ENCODE measurements at places on chromosomes 7 and 10. TPM values are rescaled to one million over a fixed set of nuclear protein-coding genes. Genes with fewer than 3 reads are reported as not detected.

DNA sequence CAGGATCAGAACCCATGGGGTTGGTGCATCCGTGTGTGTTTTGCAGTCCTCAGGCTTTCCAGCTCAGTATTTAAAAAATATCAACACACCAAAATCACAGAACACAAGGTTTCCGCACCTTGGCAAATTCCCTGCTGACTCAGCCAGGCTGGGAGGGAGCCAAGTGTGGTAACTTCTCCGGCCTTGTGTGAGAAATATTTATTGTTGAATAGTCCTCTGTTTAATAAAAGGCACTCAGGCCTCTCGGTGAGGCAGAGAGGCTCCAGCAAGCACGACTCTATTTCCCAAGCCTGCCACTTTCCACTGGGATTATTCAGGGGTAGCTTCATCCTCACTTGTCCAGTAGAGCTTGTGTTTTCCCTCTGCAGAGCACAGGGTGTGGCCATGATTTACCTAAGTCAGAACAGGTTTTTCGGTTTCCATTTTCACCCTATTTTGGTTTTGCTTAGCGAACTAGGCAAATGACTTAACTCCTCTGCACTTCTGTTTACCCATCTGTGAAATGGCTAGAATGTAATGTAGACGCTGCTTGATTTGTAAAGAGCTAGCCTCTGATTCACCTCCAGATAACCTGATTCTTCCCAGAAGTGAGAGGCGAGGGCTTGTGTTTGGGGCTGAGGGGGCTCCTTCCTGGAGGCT is 13.0 kb upstream of the CHST15 start:
- DNase-seq = peak; percentile 80

DNA sequence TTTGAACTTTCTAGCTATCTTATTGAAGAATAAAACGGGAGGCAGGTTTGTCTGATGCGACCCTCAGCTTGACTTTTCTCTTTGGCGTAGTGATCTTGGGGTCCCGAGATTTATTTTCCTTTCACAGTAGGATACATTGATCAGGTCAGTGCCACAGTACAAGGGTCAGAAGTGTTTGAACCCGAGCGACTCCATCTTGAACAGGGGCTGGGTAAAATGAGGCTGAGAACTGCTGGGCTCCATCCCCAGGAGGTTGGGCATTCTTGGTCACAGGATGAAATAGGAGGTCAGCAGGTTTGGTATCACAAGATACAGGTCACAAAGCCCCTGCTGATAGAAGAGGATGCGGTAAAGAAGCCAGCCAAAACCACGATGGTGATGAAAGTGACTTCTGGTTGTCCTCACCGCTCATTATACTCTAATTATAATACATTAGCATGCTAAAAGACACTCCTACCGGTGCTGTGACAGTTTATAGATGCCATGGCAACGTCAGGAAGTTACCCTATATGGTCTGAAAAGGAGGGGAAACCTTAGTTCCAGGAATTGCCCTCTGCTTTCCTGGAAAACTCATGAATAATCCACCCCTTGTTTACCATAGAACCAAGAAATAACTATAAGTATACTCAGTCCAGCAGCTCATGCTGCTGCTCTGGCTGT is 3.0 kb upstream of the TECPR1 start:
- DNase-seq = no peak

DNA sequence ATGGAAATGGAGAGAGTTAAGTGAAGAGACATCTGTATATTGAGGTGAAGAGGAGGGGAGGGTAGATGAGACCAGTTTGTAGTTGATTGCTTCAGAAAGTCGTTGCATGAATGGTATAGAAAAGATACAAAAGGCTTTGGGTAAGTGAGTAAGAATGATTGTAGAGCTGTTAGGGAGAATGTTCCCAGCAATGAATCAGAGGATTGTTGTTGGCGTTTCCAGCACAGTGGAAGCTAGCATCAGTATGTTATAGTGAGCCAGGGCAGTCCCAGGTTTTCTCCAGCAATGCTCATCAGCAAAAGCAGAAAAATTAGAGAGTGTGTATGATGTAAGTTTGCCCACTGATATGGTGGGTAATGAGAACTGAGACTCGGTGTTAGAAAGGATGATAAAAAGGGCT is 15.4 kb upstream of the CDK6 start:
- no peak for DNase-seq

DNA sequence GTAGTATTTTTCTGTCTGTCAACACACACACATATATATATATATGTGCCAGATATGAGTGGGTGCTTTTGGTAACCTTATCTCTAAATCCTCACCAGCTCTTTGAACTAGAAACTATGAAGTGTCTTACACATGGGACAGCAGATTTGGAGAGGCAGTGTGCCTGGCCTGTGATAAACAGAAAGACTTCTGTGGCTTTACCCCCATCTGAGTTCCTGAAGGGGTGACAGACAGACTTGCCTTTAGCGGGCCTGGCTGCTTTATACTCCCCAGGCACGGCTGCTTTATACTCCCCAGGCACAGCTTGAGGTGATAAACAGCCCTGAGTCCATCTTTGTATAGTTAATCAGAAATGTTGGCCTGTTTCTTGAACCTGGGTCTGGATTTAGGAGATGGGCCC is 5.6 kb downstream of the BAG3 start:
- DNase-seq = no peak

DNA sequence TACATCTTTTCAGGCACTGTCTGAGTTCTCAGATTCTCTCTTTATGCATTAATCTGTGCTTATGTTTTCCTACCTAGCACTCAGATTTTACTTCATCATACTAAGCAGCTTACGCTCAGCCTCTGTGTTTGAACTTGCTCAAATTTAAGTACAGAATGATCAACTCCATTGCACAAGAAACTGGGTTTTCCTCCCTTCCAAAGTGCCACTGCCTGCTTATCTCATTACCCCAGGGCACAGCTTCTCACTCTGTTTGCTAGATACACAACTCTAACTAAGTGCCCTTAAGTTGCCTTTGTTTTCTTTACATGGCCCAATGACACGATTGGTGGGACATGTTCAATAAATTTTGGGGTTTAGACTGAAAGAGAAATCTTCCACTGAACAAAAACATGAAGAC is 267.7 kb downstream of the GFRA1 start:
- no peak for DNase-seq

Gene VAX1
- not detected for total RNA-seq

- no peak for DNase-seq
These were observed 5.9 kb downstream of the GCK start for GRCh38 chr7:44183386-44183785.

GRCh38 chr7:40753455-40753854 is 618.6 kb downstream of the SUGCT start:
- no peak for DNase-seq

DNA sequence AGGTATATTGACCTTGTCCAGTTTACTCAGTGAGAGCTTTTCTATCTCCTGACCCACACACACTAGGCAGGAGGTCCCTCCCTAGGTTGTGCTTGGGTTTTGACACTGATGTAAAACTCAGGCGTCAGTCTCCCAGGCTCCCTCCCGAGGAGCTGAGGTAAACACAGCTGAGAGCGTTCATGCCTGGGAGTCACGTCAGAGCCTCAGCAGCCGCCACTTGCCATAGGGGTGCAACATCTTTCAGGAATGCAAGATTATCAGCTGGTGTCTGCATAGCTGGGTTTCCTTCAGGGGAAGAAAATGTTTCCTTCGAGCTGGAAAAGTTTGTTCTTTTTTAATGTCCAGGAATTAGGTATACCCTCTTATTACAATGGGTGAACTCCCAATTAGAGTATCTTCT is 70.6 kb downstream of the FGFR2 start:
- DNase-seq = no peak

DNA sequence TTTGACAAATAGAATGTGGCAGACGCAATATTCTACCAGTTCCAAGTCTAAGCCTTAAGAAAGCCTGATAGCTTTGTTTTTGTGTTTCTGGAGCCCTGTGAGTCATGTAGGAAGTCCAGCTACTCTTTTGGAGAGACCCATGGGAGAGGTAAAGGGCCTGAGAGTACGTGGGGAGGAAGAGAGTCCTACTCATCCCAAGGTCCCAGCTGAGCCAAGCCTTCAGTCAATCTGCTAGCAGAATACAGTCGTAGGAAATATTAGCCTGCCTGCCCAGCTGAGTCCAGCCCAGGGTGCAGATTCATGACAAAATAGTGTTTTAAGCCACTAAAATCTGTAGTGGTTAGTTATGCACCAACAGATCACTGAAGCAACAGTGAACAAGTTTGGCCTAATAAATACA is 9.0 kb upstream of the GNA12 start:
- DNase-seq = no peak

DNA sequence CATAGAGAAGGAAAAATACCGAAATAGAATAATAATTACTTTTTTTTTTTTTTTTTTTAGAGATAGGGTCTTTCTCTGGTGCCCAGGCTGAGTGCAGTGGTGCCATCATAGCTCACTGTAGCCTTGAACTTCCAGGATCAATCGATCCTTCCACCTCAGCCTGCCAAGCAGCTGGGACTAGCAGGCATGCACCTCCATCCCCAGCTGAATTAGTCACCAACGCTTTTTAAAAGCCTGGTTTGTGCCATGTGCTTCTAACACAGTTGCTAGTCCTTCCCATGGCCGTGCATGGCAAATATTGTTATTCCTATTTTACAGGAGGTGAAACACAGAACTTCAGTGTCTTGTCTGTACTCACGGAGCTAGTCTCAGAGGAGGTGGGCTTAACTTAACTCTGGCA is 23.2 kb downstream of the LYZL2 start:
- no peak for DNase-seq

DNA sequence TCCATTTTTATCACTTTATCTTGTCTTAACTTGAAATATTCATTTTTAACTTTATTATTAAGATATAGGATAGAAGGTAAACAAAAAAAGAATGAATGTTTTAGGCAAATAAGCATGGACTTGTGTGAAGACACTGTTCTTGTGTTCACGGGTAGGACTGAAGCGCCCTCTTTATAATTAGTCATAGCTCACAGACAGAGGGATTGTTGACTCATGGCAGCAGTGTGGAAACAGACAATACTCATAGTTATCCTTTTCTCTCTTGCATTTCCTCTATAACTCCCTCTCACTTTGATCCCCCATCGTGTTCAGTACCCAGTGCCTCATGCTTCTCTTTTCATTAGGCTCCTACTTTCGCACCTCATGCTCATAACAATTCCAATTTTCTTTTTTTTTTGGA is 731.8 kb downstream of the PHTF2 start:
- DNase-seq = no peak

DNA sequence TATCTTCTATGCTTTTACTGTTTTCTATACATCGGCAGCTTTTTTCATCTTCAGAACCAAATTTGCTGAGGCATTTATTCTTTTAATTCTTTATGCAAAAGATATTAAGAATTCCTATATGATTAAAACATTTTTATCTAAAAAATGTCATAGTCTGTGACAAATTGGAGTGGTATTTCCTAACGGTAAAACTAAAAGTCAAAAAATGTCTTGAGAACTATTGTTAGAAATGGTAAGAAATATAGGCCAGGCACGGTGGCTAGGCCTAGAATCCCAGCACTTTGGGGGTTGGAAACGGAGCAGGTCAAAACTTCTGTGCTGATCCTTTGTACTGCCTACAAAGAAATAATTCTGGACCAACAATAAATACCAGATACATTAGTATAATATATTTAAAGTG is 57.7 kb upstream of the PRR15 start:
- DNase-seq = no peak

DNA sequence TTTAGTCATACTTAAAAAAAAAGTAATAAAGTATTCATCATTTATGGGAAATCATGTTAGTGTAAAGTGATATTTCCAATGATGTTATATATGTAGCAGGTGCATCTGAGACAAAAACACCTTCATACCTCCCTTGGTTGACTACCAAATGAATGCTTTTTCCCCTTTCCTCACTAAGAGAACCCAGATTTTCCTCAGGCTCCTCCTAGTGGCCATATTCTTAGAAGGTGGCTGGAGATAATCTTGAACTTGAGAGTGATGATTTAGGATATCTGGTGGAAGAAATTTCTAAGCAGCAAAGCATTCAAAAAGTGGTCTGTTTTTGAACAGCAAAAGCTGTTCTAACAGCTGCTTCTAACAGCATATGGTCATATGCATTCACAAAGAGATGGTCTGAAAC is 16.8 kb upstream of the DNAH11 start:
- no peak for DNase-seq

GRCh38 chr10:34766811-34767494 is 48.1 kb downstream of the PARD3 start:
- DNase-seq = no peak

Gene GFRA1
- 5.1 TPM for total RNA-seq

Gene OGDH
- 70.4 TPM for total RNA-seq

DNA sequence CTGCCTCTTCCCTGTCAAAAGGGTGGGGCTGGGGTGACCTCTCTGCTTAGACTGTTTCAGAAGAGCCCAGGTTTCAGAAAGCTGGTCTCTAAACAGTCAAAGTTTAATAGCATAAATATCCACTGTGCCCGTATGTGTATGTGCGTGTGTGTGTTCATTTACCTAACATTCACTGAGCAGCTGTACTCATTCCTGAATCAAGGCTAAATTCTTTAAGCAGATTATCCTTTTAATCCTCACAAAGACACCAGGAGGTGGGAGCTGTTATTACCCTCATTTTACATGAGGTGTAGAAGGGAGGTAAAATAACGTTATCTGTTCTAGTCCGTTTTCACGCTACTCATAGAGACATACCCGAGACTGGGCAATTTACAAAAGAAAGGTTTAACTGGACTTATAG is 72.2 kb downstream of the RSU1 start:
- DNase-seq = no peak

DNA sequence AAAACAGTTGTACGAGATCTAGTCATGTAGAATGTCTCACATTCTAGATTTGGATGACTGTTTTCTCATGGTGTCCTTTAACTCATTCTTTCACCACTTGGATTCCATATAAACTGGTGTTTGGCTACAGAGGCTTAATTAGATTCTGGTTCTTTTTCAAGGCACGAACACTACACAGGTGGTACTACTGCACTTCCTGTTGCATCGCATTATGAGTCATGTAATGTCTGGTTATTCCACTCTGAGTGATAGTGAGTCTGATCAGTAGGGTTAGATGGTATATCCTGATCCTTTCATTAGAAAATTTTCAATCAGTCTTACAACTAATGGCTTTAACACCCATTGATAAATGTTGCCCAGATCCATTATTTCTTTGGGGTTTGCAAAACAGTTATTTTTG is 11.2 kb upstream of the AKAP9 start:
- DNase-seq = no peak

DNA sequence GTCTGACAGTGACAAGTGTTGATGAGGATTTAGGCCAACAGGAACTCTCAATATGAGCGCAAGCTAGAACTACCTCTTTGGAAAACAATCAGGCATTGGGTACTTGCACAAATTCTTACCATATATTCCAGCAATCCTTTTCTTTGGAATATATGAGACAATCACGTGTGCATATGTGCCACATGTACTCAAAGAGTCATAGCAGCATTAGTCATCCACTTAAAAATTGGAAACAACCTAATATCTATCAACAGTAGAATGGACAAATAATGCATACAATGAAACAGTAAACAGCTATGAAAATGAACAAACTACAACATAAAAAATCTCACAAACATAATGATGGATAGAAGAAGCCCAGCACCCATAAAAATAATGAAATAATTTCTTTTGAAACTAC is 179.7 kb downstream of the GLI3 start:
- DNase-seq = no peak

Gene LRRC18
- total RNA-seq = not detected

Gene PDE1C
- total RNA-seq = 2.4 TPM

Gene GIMAP7
- 9.0 TPM for total RNA-seq

GRCh38 chr7:22296265-22296566 is 60.7 kb downstream of the RAPGEF5 start:
- DNase-seq = no peak

Measured in prostate gland (tissue), 2 donors.